ENCODE measurements at places on chromosomes 16 and 17.
A peak's percentile ranks its signal among the peaks of the same experiment; 100 is the strongest.

DNA sequence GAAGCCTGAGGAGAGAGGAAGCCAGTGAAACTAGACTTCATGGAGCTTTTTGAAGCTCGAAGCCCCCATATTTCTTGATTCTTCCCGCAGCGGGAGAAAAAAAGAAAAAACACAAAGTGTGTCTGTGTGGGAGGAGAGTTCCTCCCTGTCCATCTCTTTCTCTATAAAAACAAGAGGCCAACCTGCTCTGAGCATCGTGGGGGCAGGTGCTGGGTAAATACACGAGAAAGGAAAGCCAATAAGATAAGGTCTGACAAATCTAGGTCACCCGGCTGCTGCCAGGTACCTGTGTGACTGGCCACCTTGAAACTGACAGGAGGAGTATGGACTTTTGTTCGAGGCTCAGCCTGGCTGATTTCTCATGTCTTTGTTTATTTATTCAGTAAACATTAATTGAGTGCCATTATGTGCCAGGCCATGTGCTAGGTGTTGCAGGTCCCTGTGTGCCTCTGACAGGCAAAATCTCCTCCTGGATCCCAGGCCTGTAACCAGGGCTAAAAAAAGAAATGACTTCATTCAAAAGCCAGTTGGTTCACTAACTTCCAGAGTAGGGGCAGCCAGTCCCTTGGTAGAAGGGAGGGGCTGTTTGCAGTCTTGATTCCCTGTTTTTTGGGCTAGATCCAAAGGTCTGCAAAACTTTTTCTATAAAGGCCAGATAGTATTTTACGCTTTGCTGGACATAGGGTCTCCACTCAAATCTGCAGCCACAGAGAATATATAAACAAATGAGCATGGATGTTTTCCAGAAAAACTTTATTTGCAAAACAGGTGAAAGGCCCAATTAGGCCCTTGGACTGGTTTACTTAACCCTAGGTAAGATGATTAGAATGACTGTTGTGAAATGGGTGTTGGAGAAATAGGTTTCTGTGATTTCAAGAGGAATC is 35.6 kb downstream of the YPEL2 start:
- peak; percentile 46 for DNase-seq

DNA sequence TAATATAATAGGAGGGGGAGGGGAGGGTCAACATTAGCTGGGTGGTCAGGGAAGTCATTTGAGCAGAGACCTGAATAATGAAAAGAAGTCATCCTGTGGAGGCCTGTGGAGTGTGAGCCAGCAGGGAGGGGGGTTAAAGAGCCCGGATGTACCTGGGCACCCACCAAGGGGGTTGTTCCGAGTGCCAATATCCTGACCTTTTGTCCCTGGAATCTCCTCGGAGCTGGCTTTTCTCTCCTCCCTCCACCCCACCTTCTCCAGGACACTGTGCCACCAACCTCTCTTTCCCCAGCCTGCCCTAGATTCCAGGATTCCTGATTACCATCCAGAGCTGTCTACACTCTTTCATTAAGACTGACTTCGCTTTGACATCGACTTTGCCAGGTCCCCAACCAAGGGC is 6.2 kb downstream of the SHBG start:
- DNase-seq, result no peak

DNA sequence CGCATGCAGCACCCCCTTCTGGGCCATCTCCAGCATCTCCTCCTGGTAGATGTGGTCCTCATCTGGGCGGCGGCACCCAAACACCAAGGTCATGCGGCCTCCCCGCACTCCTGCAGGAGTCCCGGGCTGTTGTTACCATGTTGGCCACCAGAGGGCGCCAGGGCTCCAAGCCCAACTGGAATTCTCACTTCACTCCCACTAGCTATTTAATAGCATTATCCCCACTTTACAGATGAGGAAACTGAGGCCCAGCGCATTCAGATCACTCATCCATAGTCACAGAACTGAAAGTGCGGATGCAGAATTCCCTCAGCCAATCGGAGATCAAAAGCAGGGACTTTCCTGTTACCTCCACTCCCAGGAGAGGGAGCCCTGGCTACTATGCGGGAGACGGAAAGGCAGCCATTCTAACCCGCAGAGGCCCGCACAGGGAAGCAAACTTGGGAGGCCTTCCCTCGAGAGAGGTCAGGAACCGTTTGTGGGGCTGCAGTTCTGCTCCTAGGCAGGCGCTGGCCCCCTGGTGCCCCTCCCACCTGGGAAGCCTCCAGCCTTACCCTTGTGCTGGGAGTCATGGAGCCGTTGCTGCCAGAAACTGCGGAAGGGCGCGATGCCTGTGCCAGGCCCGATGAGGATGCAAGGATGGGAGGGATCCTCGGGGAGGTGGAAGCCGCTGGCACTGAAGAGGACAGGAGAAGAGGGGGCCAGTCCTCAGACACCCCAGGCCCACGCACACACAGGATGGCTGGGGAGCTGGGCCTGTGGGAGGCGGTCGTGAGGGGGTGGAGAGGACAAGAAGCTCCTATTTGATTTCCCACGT is 40.1 kb downstream of the NOS2 start:
- peak; percentile 13 for DNase-seq

GRCh38 chr17:7133424-7133823 is 18.8 kb upstream of the ASGR2 start:
- no peak for DNase-seq

- no peak for DNase-seq
Measured at GRCh38 chr16:65384441-65384840, 262.6 kb upstream of the CDH11 start.

DNA sequence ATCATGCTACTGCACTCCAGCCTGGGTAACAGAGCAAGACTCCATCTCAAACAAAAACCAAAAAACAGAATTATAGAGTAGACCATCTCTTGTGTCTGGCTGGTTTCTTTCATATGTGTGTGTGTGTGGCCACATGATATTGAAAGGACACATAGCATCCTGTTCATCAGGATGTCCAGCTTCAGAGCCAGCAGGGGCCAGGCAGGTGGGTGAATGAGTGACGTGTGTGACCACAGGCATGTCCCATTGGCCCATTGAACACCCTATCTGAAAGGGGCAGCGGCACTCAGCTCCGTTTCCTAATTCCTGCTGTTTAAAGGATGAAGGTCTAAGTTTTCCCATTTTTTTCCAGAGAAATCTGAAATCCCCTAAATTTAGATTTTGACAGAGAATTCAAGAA is 174.2 kb downstream of the PRKCB start:
- DNase-seq, result no peak

DNA sequence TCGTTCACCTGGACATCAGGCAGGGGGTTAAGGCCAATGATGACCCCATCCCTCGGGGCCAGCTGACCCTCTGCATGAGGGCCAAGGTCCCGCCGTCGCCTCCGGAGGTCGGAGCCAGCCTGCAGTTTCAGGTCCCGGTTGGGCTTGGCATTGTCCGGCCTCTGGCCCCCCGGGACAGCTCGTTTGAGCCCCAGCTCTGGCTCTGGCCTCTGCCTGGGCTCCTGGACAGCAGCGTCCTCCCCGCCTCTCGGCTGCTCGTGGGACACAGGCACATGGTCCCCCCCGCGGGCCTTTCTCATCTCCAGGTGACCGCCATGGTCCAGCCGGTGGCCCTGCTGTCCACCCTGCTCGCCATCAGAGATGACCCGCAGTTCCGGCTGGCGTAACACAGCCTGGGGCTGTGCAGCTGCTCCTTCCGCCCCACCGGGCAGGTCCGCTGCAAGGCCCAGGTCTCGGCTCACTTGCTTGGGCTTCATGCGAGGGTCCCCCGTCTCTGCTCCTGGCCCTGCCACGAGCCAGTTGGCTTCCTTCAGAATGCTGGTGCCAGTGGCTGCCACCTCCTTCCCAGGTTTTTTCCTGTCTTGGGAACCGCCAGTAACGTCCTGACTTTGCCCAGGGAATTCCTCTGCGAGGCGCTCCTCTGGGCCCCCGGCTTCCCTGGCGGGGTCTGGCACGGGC is 6.7 kb downstream of the NDUFAF8 start:
- DNase-seq, result no peak

DNA sequence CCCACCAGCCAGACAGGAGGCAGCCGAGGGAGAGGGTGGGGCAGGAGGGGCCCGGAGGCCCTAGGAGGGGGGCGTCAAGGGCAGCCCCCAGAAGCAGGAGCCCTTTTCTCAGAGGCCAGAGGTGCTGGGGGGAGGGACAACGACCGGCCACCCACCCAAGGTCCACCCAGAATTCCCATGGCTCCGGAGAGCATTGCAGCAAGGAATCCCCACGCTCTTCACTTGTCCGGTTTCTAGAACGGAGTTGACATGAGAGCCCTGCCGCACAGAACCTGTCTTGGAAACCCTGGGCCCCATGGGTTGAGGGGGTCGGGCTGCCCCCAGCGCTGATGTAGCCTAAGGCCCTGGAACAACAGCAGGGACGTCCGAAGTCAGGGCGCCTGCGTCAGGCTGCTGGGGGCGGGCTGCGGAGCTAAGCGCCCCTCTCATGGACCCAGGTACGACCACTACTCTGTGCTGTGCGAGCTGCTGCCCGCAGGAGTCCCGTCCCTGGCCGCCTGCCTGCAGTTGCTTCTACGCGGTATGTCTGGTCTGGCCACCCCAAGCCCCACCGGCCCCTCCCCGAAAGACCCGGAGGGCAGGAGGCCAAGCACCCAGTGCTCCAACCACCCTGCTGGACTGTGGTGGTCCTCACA is 11.2 kb downstream of the CYBC1 start:
- no peak for DNase-seq

GRCh38 chr16:69087161-69087581 is 18.3 kb upstream of the HAS3 start:
- DNase-seq, result no peak

GRCh38 chr17:36506831-36507230 is 20.4 kb downstream of the ZNHIT3 start:
- DNase-seq, result no peak
